ENCODE measurements at places on chromosomes 3 and 15.

DNA sequence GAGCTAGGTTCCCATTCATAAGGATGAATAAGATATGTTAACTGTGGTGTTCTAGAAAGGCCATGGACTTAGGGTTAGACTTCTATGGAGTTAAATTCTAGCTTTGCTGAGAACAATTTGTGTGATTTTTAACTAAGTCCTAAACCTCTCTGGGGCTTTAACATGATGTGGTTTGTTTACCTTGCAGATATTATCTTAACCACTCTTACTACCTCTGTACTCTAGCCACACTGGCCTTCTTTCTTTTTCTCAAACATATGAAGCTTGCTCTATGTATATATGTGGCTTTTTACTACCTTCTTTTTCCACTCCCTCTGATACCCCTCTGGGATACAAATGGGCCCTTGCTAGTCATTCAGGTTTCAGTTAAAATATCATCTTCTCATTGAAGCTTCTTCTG is 108.4 kb downstream of the ZNF609 start:
- DNase-seq: no peak

- DNase-seq: no peak
Observed at GRCh38 chr15:69305204-69305931, 6.7 kb downstream of the PAQR5 start.

GRCh38 chr3:78845605-78846004 is 922.2 kb downstream of the ROBO1 start:
- no peak for DNase-seq

- DNase-seq: no peak
Observed at GRCh38 chr15:44712346-44713005, 1.2 kb downstream of the B2M start.

GRCh38 chr3:142118911-142119310 is 30.4 kb downstream of the TFDP2 start:
- DNase-seq: no peak
